Activated CD4-positive, alpha-beta T cell treated with anti-CD3 and anti-CD28 coated beads, Interleukin-2, amount 10 ng/mL, durations not matched to agents 7 days and 5 days (primary cell): ENCODE measurements at places on chromosomes 5 and 9. TPM values are rescaled to one million over a fixed set of nuclear protein-coding genes. Genes with fewer than 3 reads are reported as not detected.

DNA sequence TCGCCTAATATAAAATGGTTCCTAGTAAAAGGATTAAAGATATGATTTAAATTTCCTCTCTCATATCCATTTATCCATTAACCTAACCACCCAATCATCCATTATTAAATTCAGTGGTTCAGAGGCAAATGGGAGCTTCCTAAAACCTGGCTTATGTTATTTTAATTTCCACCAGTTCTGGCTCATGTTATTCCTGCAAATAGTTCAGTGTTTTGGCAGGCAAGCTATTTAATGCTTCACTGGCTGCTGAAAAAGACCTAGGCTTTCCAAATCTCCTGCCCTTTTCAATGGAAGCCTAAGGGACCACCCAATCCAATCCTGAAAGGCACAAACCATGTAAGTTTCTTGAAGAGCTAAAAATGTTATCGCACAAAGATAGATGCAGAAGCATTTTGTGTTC, 52.3 kb downstream of the POC5 start:
- no peak overlapping the region for H3K4me3 ChIP-seq
- DNase-seq, result no peak
- H3K27ac ChIP-seq, result no peak overlapping the region
- H3K4me1 ChIP-seq, result peaks cover 22% of the 10 kb centered on the region
- H3K36me3 ChIP-seq, result peaks cover 8% of the 10 kb centered on the region
- H3K27me3 ChIP-seq, result no peaks in the 10 kb centered on the region

DNA sequence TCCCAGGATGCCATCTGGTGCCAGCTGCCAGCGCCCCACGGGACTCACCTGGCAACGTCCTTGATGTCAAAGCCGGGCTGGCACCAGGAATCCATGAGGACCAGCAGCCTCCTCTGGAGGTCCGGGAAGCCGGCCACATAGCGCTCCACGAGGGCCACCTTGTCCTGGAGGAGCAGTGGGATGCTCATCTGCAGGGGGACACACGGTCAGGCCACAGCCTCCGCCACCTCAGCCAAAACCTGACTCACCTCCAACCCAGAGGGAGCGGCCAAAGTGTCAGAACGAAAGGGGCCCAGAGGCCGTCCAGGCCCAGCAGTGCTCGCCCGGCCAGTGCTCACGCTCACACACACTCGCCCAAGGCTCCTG, 56.5 kb downstream of the EXD3 start:
- no peaks in the 10 kb centered on the region for H3K4me1 ChIP-seq
- H3K4me3 ChIP-seq, result no peak overlapping the region
- H3K27me3 ChIP-seq, result no peaks in the 10 kb centered on the region
- peaks cover 2% of the 10 kb centered on the region for H3K36me3 ChIP-seq
- DNase-seq, result no peak

DNA sequence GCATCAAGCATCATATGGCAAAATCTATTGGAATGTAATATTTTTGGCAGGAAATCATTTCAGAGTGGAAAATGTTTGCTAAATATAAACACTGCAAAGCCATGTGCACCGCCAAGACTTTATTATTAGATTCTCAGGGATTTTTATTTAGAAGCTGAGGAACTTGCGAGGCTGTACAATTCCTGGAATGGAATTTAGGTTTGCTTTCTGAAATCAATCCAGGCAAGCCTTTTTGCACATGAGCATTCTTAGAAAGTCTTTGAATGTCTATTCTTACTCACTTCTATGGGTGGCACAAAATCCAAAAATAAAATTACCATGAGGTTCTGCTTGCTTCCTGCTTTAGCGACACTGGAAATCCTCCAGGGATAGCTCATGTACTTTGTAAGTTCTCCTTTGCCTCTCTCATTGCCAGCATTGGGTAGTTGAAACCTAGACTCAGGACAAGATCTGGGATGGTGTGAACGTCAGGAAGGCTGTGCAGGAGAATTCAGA, 71.5 kb upstream of the PALM2AKAP2 start:
- no peak overlapping the region for H3K27ac ChIP-seq
- no peak for DNase-seq
- no peaks in the 10 kb centered on the region for H3K36me3 ChIP-seq
- no peak overlapping the region for H3K4me3 ChIP-seq
- H3K4me1 ChIP-seq, result no peaks in the 10 kb centered on the region

- peaks cover 5% of the 10 kb centered on the region for H3K4me1 ChIP-seq
- H3K27ac ChIP-seq, result no peak overlapping the region
- DNase-seq, result no peak
- no peaks in the 10 kb centered on the region for H3K36me3 ChIP-seq
- H3K4me3 ChIP-seq, result no peak overlapping the region
Observed at GRCh38 chr5:171840066-171840465, 54.4 kb downstream of the SMIM23 start.

HAVCR2 gene
- total RNA-seq, result 30.9 TPM

- no peak overlapping the region for H3K4me3 ChIP-seq
- no peak for DNase-seq
- peaks cover 4% of the 10 kb centered on the region for H3K4me1 ChIP-seq
- H3K36me3 ChIP-seq, result peaks cover 2% of the 10 kb centered on the region
- peaks cover 66% of the 10 kb centered on the region for H3K27me3 ChIP-seq
Observed at GRCh38 chr9:97863314-97863713, 10.3 kb downstream of the FOXE1 start.

PHF24 gene
- total RNA-seq, result not detected

GRCh38 chr9:35661756-35662350, 3.1 kb downstream of the ARHGEF39 start:
- H3K27me3 ChIP-seq, result peaks cover 4% of the 10 kb centered on the region
- H3K27ac ChIP-seq, result peak overlapping the region; percentile 76
- peak; percentile 40 for DNase-seq

DNA sequence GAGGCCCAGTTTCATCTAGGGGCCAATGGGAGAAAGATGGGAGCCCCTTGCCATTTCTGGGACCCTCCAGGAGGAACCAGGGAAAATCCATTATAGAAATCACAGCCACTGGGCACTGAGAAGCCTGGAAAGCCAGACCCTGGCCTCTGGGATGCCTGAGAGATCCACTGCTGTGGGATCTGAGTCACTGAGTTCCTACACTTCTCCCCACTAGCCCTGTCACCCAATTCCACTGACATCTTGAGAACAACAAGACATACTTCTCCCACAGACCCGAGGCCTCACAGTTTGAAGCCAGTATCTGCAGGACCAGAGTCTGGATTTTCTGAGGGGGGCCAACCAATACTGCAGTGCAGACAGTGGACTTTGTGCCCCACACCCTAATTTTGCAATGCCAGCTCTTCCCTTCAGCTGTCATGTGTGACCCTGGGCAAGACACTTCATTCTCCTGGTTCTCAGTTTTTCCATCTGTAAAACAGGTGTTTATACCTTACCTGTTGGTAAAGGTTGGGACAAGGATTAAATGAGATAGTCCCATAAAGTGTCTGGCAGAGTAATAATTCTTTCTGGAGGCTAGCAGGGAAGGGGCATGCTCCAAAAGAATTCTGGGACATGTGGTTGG, 46.5 kb downstream of the CXXC5 start:
- DNase-seq, result no peak
- no peaks in the 10 kb centered on the region for H3K36me3 ChIP-seq
- peaks cover 24% of the 10 kb centered on the region for H3K27me3 ChIP-seq
- no peak overlapping the region for H3K4me3 ChIP-seq

DNA sequence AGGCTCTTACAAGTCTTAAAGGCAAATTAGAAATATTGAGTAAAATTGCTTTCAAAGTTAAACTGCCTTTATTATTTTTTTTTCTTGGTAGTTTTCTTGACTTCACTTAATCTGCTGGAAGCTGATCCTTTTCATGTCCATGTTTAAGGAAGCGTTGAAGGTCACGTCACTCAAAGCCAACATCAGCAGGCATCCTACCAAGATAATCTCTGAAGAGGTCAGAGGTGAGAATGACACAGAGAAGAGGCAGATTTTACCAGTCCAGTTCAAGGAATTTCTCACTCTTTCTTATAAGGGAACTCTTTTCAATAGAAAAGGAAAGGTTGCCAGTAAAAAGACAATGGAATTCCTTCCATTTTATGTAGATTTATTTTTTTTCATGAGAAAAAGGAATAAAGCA, 259.8 kb downstream of the ANXA1 start:
- no peaks in the 10 kb centered on the region for H3K4me1 ChIP-seq
- no peak for DNase-seq

GRCh38 chr5:118552146-118552545, 436.2 kb downstream of the DTWD2 start:
- DNase-seq, result no peak
- H3K27me3 ChIP-seq, result no peaks in the 10 kb centered on the region
- H3K27ac ChIP-seq, result no peak overlapping the region

DNA sequence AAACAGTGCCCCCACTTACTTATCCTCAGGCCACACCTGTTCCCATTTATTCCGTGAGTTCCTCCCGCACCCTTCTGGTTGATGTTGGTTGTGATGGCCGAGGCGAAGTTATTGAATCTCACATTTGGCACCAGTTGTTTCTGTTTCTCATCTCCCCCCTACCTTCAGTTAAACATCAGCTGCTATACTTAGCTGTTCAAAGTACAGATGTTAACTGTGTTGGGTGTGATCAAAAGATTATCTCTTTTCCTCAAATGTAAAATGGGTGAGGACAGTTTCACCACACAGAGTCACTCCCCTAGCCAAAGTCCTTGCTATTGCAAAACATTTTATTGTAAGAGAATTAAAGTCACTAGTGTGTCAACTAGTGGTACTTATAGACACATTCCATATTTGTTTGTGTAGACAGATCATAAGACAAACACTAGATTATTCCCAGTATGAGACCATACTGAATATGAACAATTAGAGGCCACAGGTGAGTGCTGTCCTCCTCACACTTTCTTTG, 43.2 kb upstream of the PRSS3 start:
- H3K4me1 ChIP-seq, result peaks cover 23% of the 10 kb centered on the region
- DNase-seq, result no peak
- peaks cover 78% of the 10 kb centered on the region for H3K27me3 ChIP-seq
- H3K4me3 ChIP-seq, result no peak overlapping the region
- no peak overlapping the region for H3K27ac ChIP-seq

DNA sequence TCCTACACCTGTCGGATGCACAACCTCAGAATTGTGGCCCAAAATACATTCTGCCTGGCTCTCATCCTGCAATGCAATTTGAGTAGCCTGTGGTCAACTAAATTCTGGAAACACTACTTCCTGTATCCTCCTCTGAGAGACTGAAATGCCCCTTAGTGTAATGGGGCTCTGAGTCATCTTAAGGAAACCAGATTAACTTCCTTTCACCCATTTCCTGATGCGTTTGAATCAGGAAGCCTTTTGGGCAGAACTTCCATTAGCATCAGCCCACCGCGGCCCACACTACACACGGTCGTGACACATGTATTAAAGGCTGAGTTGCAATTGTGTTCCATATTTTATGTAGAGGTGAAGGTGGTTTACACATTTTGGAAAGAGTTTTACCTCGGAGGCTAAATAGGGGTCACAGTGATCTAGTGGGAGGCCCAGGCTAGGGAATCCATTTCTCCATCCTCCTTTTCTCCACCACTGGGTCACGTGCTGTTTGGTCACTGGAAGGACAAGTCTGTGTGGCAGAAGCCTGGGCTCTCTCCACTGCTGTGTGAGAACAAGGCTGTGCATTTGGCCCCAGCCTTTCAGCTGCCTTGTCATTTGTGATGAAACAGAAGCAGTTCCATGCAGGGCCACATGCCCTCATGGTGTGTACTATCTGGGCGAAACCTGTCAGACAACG, 55.9 kb downstream of the DAP start:
- no peak overlapping the region for H3K4me3 ChIP-seq
- DNase-seq, result no peak
- H3K27ac ChIP-seq, result no peak overlapping the region
- H3K4me1 ChIP-seq, result peaks cover 20% of the 10 kb centered on the region
- no peaks in the 10 kb centered on the region for H3K27me3 ChIP-seq

- no peaks in the 10 kb centered on the region for H3K4me1 ChIP-seq
- no peaks in the 10 kb centered on the region for H3K36me3 ChIP-seq
- DNase-seq, result no peak
- no peak overlapping the region for H3K27ac ChIP-seq
Observed at GRCh38 chr9:78954286-78954685, 617.5 kb upstream of the TLE4 start.

DNA sequence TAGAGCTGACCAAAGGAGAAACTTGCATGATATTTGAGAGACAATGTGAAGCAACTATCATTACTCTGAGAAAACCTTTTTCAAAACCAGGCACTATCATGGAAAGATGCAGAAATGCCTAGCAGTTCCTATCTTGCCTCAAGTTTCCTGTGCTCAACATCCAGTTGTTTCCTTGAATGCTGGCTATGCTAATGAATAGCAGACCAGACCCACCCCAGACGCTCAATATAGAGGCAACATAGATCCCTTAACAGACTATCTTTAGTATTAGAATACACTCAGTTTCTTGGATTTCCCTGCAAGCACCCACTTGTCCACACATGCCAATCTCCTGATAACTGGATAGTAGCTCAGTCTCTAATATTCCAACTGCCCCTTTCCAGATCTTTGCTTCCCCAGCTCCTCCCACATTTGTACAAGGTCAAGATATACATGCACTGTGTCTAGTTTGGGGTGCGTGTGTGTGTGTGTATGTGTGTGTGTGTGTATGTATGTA, 93.3 kb upstream of the PCSK5 start:
- H3K27me3 ChIP-seq, result peaks cover 6% of the 10 kb centered on the region
- no peaks in the 10 kb centered on the region for H3K36me3 ChIP-seq
- no peaks in the 10 kb centered on the region for H3K4me1 ChIP-seq

DNA sequence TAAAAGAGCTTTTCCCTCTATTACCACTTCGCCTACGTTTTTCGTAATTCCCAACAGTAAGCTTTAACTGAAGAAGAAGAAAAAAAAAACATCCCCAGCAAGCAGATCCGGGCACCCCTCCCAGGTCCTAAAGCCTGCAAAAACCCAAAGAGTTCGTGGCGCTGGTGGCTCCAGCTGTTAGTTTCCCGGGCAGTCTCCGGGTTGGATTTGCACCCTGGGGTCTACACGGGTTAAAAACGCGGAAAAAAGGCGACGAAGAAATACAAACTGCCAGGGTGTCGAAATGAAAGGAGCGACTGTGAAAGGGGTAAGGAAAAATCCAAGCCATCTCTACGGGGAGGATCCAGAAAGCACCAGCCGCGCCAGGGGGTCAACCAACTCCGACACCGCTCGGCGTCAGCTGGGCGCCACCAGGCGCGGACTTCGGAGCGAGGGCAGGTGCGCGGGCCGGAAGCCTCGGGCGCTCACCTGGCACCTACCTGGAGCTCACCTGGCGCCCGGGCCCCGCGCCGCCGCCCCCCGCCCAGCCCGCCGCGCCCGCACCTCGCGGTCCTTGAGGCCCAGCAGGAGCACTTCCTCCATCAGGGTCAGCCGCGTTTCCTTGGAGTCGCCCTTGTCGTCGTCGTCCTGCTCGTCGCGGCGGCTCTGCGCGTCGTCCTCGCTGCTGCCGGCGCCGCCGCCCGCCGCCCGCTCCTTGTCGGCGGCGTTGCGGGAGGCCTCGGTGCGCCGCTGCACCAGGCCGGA, 680 bp downstream of the GOLPH3 start:
- DNase-seq, result peak; percentile 45
- H3K4me1 ChIP-seq, result peaks cover 42% of the 10 kb centered on the region
- H3K4me3 ChIP-seq, result peak overlapping the region; percentile 96
- peaks cover 6% of the 10 kb centered on the region for H3K27me3 ChIP-seq
- H3K27ac ChIP-seq, result peak overlapping the region; percentile 98
- peaks cover 46% of the 10 kb centered on the region for H3K36me3 ChIP-seq

- H3K36me3 ChIP-seq, result peaks cover 15% of the 10 kb centered on the region
- peaks cover 19% of the 10 kb centered on the region for H3K4me1 ChIP-seq
- H3K4me3 ChIP-seq, result no peak overlapping the region
- DNase-seq, result no peak
- no peak overlapping the region for H3K27ac ChIP-seq
- H3K27me3 ChIP-seq, result no peaks in the 10 kb centered on the region
Observed at GRCh38 chr5:34026089-34026761, 16.8 kb downstream of the C1QTNF3 start.

- H3K27me3 ChIP-seq, result no peaks in the 10 kb centered on the region
- H3K36me3 ChIP-seq, result no peaks in the 10 kb centered on the region
- no peak for DNase-seq
- H3K27ac ChIP-seq, result no peak overlapping the region
- no peak overlapping the region for H3K4me3 ChIP-seq
Observed at GRCh38 chr5:125411071-125411743, 664.8 kb upstream of the ZNF608 start.
